ENCODE measurements at places on chromosomes 11 and 22. TPM values are rescaled to one million over a fixed set of nuclear protein-coding genes. Genes with fewer than 3 reads are reported as not detected.

GRCh38 chr22:48753752-48754517 lies 1073.7 kb downstream of the BRD1 start:
- no peak for ATAC-seq

DNA sequence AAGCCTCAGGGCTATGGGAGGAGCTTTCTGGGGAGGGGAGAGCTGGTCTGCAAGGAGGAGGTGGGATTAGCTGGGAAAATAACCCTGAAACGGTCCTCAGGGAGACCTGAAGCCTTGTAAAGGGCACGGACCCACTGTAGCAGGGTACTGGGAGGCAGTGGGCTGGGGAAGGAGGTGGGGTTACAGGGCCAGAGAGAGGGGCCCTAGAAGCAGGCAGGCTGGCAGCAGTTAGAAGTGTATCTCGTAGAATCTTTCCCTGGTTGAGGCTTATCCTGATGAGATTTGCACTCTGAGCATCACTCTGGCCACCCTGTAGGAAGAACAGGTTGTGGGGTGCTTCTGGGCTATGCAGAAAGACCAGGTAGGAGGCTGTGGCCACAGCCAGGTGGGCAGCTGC lies 29.6 kb downstream of the FBLN1 start:
- peak; percentile 93 for ATAC-seq

DNA sequence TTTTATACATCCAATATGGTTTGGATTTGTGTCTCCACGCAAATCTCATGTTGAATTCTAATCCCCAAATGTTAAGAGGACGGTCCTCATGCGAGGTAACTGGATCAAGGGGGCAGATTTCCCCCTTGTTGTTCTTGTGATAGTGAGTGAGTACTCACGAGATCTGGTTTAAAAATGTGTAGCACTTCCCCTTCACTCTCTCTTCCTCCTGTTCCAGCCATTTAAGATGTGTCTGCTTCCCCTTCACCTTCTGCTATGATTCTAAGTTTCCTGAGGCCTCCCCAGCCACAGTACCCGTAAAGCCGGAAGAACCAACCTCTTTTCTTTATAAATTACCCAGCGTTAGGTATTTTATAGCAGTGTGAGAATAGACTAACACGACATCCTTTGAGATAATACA lies 98.6 kb downstream of the TTC28 start:
- ATAC-seq, result no peak

Gene MUS81
- 30.3 TPM for total RNA-seq

Gene KCNJ11
- 4.1 TPM for total RNA-seq

DNA sequence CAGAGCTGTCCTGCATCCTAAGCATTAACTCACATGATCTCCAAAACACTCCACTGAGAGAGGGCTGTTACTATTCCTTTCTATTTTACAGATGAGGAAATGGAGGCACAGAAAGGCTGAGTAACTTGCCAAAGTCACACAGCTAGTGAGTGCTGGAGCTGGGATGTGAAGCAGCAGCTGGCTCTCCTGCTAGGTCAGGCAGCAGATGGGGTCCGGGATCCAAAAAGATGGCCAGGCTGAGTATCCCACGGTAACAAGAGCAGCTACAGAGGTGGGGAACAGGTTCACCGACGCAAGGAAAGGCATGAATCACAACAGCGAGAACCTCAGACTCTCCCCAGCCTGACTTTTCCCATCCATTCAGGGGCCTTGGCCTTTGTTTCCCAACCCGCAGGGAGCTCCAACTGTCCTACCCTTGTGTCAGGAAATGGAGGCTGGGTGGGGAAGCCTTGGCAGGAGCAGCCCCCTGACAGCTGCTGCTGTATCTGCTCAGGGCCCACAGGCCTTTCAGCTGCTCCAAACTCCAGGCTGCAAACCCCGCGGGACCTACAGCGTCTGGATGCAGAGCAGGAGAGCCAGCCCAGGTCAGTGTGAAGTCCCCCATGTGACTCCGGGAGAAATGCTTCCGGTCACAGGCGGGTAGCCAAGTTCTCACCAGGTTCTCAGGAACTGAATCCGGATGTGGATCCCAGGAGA lies 29.5 kb downstream of the DKK3 start:
- peak; percentile 61 for ATAC-seq

DNA sequence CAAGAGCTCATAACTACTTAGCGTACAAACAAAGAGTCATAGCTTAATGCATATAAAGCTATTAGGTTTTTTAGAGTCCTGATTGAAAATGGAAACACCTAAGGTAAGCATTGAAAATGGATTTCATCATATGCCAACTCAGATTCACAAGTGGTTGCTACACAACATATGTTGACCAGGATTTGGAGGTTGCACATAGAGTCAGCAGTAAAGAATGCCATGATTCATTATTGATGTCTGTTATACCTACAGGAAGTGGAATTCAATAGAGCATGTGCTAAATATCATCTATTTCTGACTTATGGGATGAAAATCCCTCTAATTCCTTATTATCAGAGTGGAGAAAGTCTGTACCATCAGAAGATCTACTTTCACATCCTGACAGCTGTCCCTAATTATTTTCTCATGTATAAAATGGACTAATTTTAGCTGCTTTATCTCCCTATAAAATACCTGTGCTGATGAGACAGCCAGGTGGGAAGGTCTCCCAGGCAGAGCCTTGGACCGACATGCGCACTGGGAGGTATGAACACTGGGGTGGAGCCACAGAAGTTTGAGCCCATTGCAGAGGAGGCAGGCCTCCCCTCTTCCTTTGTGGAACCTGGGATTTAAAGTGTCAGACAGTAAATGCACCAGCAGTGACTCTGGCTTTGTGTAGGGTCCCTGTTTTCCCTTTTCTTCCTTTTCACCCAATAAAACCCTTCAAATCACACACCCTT lies 204.2 kb downstream of the AASDHPPT start:
- peak; percentile 13 for ATAC-seq

Gene ATG2A
- 8.6 TPM for total RNA-seq

GRCh38 chr11:13329670-13330356 lies 52.2 kb downstream of the BMAL1 start:
- ATAC-seq, result no peak
